ENCODE measurements at places on chromosomes 11 and 22. TPM values are rescaled to one million over a fixed set of nuclear protein-coding genes. Genes with fewer than 3 reads are reported as not detected.

DNA sequence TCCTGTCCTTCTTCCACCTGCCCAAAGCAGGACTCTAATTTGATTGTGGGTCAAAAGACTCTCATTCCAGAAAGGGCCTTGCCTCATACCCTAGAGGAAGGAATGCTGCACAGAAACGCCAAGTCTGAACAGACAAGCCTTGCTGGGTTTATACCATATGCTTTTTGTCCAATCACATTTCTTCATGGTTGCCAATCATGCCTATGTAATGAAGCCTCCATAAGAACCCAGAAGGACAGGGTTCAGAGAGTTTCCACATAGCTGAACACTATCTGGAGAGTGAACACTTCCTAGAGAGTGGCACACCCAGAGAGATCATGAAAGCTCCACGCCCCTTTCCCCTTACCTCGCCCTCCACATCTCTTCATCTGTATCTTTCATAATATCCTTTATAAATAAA, 4.8 kb upstream of the SAA2 start:
- DNase-seq = no peak

GRCh38 chr11:70712471-70712870, 314.1 kb downstream of the CTTN start:
- no peak for DNase-seq

DNA sequence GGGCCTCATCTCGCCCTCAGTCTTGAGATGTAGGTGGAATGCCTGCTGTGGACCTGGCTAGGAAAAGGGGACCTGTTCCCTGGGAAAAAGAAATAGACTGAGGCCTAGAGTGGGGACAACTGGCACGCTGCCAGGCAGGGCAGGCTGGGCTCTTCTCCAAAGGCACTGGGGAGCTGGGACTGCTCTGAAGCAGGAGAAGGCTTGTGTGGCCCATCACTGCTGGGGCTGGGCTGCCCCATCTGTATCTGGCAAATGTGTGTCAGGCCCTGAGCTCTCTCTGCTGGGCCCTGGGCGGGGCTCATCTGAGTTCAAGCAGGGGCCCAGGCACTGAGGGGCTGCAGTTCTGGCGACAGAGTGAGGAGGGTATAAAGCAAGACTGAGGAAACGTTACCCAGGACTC, 32.9 kb downstream of the ARVCF start:
- no peak for DNase-seq

GRCh38 chr11:19800714-19801519, 88.3 kb downstream of the NAV2 start:
- no peak for DNase-seq

DNA sequence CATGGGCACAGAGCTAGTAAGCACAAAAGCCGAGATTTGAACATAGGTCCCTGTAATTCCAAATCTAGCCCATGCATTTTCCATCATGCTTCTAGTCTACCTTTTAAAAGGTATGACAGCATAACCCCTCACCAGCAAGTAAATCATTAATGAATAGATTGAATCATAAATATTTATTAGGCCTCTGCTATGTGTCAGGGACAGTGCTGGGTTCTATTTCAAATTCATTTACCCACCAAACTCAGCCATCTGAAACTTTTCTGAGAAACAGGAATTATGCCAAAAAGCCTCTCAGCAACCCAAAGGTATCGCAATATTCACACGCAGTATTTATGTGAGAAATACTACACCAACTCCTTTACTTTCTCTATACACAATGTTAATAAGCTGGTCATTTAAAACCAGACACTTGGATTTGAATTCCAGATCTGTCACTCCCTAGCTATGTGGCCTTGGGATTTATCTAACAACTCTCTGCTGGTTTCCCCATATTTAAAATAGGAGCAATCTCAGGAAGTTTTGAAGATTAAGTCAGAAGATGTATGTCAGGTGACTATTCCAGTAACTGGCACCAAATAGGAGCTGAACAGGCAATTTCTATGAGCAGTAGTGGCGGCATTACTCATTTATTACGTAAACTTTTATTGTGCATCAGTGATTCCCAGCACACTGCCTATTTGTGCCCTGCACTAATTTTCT, 191.4 kb downstream of the TENM4 start:
- DNase-seq = no peak

- DNase-seq = no peak
Observed at GRCh38 chr11:34382532-34383276, 24.9 kb upstream of the ABTB2 start.

GRCh38 chr22:40473703-40474102, 103.3 kb downstream of the SGSM3 start:
- no peak for DNase-seq

GRCh38 chr11:84673753-84674152, 953.4 kb downstream of the DLG2 start:
- no peak for DNase-seq

- no peak for DNase-seq
Observed at GRCh38 chr11:133383689-133384088, 148.6 kb downstream of the OPCML start.

DNA sequence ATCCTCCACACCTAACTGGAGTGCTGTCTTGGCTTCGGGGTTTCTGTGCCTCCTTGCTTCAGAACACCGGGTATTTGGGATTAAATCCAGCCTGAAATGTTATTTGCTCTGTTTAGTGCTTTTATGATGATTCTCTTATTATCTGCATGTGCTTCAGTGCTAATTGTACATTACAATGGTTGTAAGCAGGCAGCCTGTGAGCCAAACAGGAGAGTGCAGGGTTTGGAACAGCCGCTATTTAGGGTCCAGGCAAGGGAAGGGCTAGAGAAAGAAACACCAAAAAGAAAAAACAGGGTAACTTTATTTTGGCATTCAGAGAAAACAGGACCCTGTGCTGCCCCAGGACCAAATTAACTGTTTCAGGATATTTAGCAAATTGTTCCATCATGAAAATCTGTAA, 72.7 kb downstream of the RCN1 start:
- no peak for DNase-seq

- no peak for DNase-seq
Observed at GRCh38 chr11:111148121-111148520, 97.4 kb upstream of the POU2AF2 start.

GRCh38 chr22:36480941-36481392, 473 bp downstream of the TXN2 start:
- DNase-seq = no peak

DNA sequence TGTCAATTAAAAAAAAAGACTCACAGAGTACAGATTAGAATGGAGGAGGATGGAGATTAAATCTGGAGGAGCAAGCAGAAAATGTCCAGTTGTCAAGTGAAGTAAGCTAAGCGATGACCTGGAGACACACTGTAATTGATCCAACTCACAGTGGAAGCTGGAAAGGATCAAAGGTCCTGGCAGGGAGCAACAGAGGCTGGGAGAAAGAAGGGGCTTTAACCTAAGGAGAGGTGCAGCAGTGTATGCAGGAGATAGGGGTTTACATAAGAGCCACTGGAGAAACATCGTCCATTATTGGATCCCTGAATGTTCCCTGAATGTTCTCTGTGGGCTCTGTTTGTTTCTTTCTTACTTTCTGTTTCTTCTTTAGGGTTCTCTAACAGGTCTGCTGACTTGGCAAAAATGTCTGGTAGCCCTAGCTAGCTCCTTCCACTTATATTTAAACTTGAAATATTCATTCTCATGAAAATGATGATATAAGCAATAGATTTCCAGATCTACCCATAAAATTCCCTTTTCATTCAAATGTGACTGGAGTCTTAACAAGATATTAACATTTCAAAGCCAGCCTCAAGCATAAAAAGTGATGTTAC, 30.1 kb upstream of the CAT start:
- DNase-seq = no peak

DNA sequence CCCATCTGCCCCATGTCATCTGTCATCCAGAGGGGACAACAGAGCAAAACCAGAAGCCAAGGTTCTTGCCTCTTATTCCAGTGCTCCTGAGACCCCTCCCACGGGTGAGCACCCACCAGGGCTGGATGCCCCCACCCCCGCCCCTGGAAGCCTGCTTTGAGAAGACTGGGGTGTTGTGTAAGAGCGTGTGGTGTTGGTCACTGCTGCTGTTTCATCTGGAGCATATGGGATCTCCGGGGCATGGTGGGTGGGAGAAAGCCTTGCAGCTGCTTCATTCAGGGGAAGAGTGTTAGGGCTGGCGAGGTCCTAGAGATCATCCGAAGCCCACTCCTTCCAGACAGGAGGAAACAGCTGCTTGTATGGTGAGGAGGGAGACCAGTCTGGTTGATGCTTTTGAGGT, 54.1 kb downstream of the CHRDL2 start:
- no peak for DNase-seq

GRCh38 chr11:107337917-107338316, 119.7 kb downstream of the CWF19L2 start:
- DNase-seq = no peak

- peak; percentile 14 for DNase-seq
Observed at GRCh38 chr11:72418834-72419560, 15.3 kb downstream of the CLPB start.

DNA sequence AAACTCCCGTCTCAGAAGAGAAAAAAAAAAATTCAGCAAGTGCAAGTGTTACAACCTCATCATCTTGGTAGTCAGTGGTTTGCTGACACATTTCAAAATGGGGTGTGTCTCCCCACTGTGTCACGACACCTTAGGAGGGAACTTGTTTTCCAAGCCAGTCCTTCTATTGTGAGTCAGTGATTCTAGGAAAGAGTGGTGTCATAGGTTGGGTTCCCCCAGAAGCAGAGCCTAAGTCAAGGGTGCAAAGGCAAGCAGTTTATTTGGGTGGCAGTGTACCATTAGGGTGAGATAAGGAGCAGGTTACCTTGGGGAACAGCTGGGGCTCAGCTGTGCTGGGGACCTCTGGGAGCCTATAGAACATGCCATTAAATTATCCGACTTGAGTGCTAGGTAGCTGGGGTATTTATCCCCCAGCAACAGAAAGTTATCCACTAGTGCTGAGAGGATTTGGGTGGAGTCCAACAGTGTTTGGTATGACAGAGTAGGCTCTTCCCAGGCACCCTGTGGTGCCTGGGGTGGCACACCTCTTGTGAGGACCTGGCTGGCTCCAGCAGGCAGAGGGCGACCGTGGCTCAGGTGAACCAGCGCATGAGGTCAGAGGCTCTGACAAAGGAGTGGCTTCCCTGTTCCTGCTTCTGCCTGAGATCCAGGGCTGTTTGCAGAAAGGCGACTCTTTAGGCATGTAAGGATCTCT, 41.7 kb downstream of the KIAA1671 start:
- no peak for DNase-seq

GRCh38 chr11:83569134-83569805, 283.1 kb upstream of the CCDC90B start:
- no peak for DNase-seq

DNA sequence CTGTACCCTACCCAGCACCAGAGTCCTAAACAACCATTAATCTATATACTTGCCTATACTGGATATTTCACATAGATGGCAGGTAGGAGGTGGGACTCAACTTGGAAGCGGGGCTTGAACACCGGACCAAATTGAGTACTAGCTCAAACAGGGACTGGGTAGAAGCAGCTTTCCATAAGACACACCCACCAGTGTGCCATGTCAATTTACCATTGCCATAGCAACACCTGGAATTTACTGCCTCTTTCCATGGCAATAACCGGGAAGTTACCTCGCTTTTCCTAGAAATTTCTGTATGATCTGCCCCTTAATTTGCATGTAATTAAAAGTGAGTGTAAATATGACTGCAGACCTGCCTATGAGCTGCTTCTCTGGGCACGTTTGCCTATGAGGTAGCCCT, 38.6 kb upstream of the CUL5 start:
- no peak for DNase-seq

DNA sequence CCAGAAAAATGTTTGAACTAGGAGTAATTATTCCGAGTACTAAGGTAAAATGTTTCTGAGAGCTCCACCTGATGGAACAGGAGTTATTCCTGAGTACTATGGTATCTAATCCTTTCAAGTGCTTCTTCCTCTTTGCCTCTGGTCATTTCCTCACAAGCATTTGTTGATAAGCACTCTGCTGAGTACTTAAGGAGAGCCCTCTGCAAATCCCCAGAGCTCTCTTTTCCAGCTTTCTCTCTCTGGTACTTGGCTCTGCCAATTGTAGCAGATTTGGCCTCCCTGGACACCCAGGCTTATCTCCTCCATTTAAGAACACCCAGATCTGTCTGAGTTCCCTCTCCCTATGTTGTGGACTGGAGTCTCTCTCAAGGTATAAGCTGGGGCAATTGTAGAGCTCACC, 457.0 kb downstream of the MN1 start:
- no peak for DNase-seq

DNA sequence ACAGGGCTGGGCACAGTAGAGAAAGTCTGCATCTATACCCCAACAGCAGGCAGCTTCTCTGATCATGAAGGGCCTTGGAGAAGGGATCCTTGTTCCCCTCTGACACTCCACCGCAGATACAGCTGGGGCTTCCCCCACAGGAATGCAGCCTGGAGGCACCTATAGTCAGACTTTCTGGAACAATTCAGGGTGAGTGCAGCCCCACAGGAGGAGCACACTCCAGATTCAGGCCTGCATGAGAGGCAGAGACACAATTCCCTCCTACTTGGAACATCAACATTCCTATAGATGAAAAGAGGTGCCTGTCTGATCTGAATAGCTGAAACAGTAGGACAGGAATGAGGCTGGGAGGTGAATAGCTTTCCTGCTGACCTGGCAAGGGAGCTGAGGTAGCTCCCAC, 1298.0 kb upstream of the CNTN5 start:
- no peak for DNase-seq

- DNase-seq = no peak
Observed at GRCh38 chr11:20762116-20762844, 92.9 kb downstream of the NELL1 start.

DNA sequence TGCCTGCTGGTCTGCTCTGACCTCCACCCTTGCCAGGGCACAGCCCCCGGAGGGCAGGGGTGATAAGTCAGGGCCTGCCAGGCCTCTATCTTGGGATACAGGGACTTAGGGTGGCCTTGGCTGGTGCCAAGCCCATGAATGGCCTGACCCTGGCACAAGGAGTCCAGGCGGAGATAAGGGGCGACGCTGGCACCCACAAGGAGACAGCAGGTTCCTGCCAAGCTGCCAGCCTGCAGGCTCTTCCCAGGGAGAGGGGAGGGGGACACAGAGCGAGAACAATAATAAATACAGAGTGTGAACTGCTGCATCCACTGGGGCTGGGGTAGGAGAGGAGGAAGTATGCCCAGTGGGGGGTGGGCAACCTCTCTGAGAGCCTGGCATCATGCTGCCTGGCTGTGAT, 978 bp downstream of the CSDC2 start:
- no peak for DNase-seq

GRCh38 chr11:18707811-18708340, 9.3 kb downstream of the TMEM86A start:
- no peak for DNase-seq

DNA sequence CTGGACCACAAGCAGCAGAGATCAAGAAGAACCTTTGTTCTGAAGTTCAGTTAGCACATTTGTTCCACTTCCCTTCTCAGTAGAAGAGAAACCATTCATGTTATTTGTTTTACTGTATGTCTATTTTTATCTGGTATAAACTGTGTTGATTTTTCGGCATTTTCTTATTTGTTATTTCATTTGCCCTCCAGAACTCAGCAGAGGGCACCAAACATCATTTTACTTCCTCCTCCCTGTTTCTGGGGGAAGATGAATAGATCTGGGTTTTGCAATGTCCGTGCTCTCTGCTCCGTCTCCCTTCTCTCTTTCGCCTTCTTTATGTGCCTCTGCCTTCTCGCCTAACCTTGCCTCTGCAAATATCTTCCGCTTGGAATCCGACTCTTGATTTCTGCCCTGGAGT, 366.9 kb downstream of the NTM start:
- DNase-seq = no peak

Gene LRRC55
- total RNA-seq = 0.66 TPM

Gene KRTAP5-1
- total RNA-seq = not detected

Gene KCNC1
- total RNA-seq = 0.54 TPM

Gene FAT3
- total RNA-seq = 2.8 TPM

Gene C22orf15
- total RNA-seq = not detected

Gene FAM111B
- 0.27 TPM for total RNA-seq

Gene PIH1D2
- total RNA-seq = 1.7 TPM

Gene TRIM49
- not detected for total RNA-seq

Gene TM7SF2
- 20.3 TPM for total RNA-seq

Gene PPME1
- 21.9 TPM for total RNA-seq
